ENCODE measurements at places on chromosomes 2 and 18. TPM values are rescaled to one million over a fixed set of nuclear protein-coding genes. Genes with fewer than 3 reads are reported as not detected.

SERPINB3 gene
- total RNA-seq = not detected

RTP5 gene
- not detected for total RNA-seq

GALNT3 gene
- total RNA-seq = 0.16 TPM

CROCC2 gene
- 0.26 TPM for total RNA-seq

SCG2 gene
- 0.09 TPM for total RNA-seq
